Stimulated activated CD4-positive, alpha-beta T cell treated with anti-CD3 and anti-CD28 coated beads, Interleukin-15, amount 100 ng/mL, for 1 hour (primary cell): ENCODE measurements at places on chromosomes 4 and X.

- no peak for DNase-seq
Measured at GRCh38 chrX:83916525-83916924, 55.6 kb downstream of the CYLC1 start.

GRCh38 chrX:54495814-54496516 lies at the start of gene FGD1:
Gene FGD1, minus strand, starts transcription at chrX:54496234. Its CDS starts 802 bp downstream, at chrX:54495432.
- DNase-seq, result peak; percentile 1

- no peak for DNase-seq
Measured at GRCh38 chrX:99857455-99857854, 552.6 kb downstream of the PCDH19 start.

DNA sequence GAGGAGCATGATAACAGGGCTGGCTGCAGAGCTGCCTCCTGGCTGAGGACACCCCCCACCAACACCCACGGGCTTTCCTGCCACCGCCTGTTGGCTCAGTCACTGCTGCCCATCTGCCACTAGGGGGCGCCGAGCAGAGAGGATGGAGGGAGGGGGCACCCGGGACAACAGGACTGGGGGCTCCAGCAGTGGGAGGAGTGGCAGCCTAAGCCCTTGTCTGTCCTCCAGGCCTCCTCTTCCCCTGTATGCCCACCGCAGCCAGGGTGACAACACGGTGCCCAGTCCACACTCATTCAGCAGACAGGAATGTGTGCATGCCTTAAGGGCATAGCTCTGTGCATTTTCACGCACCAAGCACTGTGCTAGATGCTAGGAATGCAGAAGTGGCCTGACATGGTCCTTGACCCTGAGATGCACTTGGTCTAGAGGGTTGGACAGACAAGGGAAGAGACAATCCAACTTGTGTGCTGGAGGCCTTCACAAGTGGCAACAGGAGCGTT lies 149.9 kb downstream of the AMMECR1 start:
- DNase-seq, result peak; percentile 12

DNA sequence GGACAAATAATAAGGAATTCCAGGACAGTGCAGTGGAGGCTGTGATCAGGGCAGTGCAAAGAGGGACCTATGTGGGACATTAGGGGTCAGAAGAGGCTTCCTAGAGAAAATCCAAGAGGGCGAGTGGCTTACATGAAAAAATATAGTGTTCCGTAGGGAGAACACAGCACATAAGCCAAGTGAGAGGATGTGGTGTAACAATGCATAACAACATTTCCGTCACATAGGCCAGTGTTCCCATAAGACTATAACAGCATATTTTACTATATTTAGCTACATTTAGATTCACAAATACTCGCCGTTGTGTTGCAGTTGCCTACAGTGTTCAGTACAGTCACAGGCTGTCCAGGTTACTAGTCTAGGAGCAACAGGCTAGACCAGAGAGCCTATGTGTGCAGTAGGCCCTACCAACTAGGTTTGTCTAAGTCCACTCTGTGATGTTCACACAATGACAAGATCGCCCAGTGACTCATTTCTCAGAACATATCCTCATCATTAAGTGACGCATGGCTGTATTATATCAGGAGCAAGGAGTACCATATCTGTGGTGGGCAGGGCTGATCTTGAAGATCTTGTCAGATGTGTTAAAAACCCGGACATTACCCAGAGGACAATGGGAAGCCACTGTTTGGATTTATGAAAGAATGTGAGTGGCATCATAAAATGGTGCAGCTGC lies 74.0 kb upstream of the TBL1X start:
- DNase-seq, result no peak

DNA sequence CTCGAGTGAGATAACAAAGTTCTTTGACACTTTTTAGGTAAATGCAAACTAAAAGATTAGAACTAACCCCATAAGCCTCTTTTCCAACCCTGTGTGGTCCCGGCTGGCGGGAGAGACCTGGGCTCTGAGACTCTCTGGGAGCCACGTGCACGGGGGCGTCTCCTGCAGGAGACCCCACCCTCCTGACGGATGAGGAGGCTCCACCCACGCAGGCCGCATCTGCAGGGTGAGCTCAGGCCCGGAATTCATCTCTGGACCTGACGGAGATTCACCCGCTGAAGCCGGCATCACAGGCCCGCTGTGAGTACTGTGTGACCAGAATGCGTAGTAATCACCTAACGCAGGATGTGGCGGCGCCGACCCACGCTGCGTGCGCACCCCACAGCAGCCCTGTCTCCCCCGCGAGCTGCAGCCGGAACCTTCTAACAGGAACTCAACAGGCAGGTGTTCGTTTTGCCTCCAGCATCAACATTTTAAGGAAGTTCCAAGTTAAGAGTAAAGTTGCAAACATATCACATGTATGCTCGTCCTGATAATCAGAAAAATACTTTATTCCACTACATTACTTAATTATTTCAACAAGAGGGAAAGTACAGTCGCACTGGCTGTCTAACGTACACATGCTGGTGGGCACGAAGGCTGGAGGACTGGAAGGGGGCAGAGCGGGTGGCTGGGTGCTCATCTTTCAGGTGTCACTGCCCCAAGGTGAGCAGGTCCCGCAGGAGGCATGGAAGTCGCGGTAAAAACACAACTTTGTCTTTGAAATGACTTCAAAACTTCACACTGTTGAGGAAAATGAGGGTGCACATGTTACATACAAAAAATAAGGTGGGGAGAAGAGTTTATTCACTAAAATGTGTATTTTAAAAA lies 44.5 kb downstream of the FGFRL1 start:
- peak; percentile 59 for DNase-seq

DNA sequence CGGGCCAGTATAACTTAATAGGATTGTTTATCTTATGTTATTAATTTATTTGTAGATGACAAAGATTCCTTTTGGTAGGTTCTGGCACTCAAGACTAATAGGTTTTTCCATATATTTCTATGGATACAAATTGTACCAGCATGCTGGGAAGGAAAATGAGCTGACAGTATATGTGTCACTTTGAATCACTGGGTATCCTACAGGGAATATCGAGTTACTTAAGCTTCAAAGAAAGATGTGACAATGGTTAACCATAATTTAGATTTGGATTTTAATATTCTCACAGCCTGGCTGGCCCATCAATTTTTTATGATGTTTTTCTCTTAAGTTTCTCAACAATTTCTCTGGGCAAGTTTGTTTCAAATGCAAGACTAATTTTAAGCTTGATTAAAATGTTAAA lies 498.8 kb upstream of the FTHL17 start:
- DNase-seq, result no peak

- no peak for DNase-seq
Measured at GRCh38 chr4:42789041-42789567, 103.4 kb upstream of the GRXCR1 start.

DNA sequence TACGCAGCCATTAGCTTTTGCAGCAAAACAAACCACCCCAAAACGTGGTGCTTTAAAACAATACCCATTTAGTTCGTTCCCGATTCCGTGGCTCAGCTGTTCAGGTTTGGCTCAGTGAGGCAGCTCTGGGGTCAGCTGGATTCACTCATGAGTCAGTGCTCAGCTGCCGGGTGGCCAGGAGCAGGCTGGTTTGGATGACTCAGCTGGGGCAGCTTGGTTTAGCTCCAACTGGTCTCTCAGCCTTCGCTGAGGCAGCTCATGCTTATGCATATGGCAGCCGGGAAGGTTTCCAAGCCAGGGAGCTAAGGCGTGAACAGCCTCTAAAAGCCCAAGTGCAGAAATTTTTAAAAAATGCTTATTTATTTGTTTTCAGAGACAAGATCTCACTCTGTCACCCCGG lies 13.3 kb upstream of the CD99 start:
- DNase-seq, result no peak

- DNase-seq, result no peak
Measured at GRCh38 chr4:93416344-93417128, 412.0 kb upstream of the ATOH1 start.

GRCh38 chr4:5972571-5972970 lies 45.7 kb downstream of the C4orf50 start:
- no peak for DNase-seq

DNA sequence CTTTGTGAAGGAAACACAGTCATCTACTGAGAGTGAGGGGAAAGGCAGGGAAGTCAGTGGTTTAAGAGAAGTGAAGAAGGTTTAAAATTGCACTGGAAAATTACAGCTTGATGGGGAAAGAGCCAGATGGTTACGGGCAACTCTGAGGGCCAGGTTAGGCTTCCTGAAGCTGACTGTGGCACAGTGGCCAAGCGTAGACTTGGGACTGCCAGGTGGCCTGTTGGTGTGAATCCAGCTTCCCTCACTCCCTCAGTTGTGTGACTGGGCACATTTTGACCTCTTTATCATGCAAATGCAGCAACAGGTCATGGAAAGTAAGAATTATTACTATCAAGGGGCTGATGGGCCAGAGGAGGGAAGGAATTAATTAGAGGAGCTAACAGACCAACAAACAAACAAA lies 390.1 kb downstream of the UNC5C start:
- DNase-seq, result no peak

GRCh38 chr4:28724239-28724638 lies 1863.6 kb downstream of the STIM2 start:
- DNase-seq, result no peak

GRCh38 chrX:111778591-111778990 lies 97.4 kb upstream of the TRPC5OS start:
- no peak for DNase-seq

- DNase-seq, result no peak
Measured at GRCh38 chr4:6116696-6117285, 83.6 kb downstream of the JAKMIP1 start.

DNA sequence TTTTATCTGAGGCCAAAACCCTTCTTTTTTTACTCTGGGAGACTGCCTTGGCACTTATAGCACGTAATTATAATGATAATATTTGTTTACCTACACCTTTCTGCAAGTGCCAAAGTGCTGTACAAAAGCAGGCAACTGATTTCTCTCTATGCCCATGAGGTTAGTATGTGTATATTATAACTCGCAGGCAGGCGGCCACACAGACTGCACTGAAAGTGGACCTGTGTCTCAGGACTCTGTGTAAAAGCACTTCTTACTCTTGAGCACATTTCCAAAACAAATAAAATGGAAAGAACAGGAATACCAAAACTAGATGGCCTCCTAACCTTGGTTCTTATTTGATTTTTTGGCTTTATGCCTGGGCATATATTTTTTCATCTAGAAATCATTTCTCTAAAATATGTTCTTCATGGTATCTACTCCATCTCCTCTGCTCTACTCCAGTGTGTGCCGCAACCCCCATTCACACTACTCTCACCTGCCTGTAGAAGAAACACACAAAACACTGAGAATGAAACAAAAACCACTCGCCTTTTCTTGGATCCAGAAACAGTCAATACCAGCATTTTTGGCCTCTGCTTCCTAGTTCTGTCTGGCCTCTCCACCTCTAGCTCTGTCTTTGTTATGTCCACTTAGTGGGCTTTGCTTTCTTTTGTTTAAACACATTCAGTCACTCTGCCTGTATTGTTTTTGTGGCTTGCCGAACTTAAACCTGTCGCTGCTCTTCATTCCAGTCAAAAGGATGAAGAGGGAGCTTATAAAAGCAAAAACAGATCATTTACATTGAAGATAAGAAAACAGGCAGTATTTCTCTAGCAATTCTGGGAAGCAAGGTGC lies 934.5 kb upstream of the TENM3 start:
- DNase-seq, result no peak

DNA sequence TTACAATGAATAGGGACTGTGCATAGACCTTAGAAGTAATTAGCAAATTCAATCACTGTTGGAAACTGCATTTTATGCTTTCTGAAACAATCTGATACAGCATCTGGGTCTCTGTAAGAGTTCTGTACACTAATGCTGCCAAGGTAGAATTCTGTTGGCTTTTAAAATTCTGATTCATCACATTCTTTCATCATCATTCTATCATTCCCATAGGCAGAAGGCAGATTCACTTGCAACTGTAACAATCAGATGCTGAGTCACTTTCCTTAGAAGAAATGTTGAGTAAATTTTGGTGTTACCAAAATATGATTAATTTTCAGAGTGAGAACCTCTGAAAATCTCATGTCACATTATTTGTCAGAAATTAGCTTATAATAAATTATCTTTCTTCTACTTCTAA lies 267.2 kb downstream of the MAPK10 start:
- no peak for DNase-seq

DNA sequence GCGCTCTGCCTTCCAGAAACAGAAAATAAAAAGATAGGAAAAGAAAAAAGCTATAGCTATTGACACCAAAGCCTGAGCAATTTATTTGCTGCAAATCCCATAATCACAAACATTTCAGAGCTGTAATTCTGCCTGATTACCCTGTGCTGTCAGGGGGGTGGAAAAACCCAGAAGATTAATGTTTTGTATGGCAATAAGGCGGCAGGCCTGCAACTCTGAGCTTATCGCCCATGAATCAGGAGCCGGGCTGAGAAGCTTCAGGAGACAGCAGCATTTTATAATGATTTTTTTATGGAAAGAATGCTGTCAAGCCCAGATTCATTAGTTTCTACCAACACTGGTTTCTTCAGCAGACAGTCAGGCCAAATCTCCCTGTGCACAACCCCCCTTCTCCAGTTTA lies 82.6 kb upstream of the TMEM164 start:
- no peak for DNase-seq

GRCh38 chr4:112238833-112239232 lies 7.2 kb downstream of the AP1AR start:
- DNase-seq, result no peak
